Anterior cingulate cortex (tissue), 58 donors: ENCODE measurements at places on chromosomes 1 and 21.

GRCh38 chr1:174269989-174270651 lies 110.8 kb downstream of the RABGAP1L start:
- no peak for DNase-seq

DNA sequence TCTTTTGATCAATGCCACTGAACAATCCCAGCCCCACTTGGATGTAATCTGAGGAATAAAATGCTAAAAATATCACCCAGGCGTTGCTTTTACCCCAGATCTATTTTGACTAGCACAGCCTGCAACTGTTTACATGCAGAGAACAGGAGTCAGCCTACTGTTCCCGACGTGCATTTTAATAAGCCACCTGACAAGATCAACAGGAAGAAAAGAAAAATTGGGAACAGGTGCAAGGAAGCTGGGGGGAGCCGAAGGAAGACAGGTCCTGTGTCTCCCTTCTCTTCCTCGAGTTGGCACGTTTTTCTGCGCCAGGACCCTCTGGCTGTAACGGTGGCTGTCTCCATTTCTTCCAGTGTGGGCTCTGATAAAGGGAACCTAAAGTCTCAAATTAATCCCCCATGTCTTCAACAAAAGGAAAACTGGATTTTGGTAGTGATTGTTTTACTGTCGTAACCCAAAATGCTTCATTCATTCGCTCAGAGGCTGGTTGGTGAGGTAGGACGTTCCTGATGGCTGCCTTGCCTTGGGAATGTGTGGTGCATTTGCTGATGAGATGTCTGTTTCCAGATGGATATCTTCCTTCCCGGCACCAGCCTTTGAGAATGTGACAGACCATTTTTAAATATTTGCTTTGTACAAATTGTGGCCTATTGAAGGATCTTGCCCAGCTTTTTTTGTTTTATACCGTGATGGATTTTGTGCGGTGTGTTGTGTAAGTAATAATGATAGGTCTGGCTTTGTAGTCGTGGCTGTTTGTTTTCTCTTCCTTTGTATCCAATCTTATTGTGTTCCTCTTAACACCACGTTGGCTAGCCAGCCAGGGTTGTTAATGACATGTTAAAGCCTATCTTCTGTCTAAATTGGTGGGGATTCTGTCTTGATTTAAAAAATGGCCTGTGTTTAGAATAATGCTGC lies 117.5 kb downstream of the C1orf21 start:
- no peak for DNase-seq

DNA sequence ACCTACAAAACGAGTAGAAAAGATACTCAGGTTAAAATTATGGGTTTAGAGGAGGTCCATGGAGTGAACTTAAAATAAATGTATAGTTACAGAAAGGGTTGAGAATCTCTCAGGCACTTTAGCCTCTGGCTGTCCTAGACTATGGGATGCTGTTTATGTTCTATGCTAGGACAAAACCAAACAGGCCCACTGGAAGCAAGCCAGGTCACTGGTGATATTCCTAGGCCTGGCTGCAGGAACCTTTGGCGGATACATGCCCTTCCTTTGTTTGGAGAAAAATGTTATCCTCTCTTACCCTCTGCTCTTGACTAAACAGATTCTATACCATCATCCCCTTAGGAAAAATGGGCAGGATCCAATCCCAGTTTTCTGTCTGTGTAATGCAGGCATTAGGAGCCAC lies 90.7 kb upstream of the DUSP10 start:
- no peak for DNase-seq

- DNase-seq: no peak
These were observed 56.3 kb upstream of the COA6 start for GRCh38 chr1:234316937-234317336.

DNA sequence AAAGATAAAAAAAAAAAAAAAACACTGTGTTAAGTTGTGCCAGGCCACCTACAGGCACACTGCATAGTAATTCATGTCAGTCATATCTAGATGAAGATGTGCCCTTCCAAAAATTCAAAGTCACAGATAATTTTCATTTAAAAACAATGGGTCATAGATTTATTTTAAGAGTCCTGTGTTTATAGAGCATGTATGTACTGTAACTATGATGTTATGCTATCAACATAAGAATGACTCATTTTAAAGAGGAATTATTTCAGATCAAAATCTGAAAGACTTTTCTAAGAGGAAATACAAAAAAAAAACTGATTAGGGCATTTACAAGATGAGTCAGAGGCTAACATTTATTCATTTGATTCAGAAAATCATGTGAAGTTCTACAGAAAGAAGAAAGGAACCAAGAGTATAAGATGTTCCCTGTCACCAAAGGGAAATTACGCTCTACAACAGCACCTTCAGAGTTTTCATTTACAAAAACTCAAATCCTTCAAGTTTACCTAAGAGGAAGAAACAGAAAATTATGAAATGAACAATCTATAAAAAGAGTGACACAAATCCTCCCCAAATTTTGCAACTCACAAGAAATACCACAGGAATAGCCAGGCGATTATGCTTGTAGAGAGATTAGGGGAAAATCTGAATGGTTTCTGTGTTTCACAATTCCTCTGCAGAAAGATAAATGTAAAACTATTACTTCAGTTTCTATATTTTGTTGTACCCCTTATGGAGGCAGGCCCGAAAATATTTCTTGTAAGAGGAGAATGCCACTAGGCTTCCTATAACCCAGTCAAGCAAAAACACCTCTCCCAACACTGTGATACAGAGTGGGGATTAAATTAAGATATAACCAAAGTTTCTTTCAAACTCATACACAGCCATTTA lies 13.8 kb downstream of the TP53BP2 start:
- no peak for DNase-seq
